Activated CD4-positive, alpha-beta T cell treated with anti-CD3 and anti-CD28 coated beads, Interleukin-2, amount 50 U/mL, for 48 hours (primary cell): ENCODE measurements at places on chromosomes 2 and 18.

DNA sequence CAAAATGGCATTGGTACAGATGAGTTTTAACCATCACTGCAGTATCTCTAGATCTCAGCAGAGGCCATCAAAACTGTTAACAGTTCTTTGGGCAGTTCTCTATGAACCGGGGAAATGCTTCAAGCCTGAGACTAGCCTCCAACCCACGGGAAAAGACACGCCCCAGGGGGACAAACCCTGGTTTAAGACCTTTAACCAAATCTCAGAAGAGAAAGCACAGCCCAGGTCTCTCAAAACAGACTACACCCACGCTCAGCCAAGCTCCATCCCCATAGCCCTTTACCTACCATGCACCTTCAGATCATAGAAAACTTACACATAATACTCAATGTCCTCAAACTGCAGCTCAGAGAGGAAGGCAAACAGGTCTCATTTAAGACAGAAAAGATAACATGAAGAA is 78.3 kb downstream of the TMEM163 start:
- DNase-seq, result no peak

DNA sequence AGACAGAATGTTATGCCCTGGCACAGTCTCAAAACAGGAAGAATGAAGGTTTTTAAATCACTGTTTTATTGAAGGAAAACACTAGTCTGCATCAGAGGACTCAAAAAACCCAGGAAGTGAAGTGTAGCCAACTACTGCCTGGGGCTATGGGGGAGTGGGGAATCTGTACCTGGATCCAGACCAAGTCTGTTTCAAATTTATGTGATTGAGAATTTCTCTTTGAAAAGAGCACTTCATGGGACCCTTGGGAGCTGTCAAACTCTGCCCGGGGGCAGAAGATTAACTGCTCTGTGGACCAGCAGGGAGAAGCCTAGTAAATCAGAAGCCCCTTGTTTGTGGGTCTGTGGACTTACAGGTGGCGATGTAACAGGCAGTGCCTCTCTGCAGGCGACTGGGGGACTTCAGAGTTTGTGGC is 45.3 kb upstream of the TANC1 start:
- no peak for DNase-seq

GRCh38 chr2:152016181-152017120 is 82.4 kb downstream of the CACNB4 start:
- DNase-seq, result no peak

DNA sequence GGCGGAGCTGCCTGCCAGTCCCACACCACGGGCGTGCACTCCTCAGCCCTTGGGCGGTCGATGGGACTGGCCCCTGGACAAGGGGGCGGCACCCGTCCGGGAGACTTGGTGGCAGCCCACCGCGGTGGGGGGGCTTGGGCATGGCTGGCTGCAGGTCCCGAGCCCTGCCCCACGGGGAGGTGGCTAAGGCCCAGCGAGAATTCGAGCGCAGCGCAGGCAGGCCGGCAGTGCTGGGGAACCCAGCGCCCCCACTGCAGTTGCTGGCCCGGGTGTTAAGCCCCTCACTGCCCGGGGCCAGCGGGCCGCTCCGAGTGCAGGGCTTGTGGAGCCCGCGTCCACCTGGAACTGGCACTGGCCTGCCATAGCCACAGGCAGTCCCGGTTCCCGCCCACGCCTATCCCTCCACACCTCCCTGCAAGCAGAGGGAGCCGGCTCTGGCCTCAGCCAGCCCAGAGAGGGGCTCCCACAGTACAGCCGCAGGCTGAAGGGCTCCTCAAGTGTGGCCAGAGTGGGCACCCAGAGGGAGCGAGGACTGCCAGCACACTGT is 742.9 kb upstream of the DDX18 start:
- no peak for DNase-seq

DNA sequence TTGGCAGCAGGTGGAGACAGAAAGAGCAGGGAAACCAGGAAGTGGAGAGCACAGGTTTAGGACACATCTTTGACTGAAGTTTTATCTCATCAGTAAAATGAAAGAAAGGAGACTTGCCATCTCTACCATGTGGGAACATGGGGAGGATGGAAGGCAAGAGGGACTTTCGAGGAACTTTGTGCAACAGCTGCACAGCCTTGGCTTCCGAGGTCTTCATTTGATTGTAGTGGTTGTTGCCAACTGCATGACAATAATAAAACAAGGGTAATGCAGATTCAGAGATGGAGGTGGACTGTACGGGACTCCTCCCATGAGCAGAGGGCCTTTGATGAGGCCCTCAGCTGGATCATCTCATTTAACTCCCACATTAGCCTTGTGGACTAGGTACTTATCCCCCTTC is 49.3 kb upstream of the FZD7 start:
- no peak for DNase-seq

DNA sequence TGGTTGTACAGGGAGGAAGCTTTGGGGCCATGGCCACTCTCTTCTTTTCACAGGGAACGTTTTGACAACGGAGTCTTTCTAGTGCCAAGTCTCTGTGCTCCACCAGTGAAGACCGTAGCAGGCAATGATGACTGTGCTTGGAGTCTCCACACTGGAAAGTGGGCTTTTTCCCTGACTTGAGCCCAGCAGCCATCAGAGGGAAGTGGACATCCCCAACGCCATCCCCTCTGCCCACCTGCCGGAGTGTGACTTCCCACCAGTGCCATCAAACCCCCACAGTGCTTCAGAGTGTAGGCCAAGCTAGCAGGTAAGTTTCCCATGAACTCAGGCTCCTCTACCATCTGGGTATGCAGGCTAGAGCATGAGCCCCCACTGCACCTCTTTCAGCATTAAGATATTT is 78.7 kb downstream of the APOB start:
- DNase-seq, result no peak

- DNase-seq, result no peak
Measured at GRCh38 chr2:238854699-238855229, 6.9 kb downstream of the TWIST2 start.

DNA sequence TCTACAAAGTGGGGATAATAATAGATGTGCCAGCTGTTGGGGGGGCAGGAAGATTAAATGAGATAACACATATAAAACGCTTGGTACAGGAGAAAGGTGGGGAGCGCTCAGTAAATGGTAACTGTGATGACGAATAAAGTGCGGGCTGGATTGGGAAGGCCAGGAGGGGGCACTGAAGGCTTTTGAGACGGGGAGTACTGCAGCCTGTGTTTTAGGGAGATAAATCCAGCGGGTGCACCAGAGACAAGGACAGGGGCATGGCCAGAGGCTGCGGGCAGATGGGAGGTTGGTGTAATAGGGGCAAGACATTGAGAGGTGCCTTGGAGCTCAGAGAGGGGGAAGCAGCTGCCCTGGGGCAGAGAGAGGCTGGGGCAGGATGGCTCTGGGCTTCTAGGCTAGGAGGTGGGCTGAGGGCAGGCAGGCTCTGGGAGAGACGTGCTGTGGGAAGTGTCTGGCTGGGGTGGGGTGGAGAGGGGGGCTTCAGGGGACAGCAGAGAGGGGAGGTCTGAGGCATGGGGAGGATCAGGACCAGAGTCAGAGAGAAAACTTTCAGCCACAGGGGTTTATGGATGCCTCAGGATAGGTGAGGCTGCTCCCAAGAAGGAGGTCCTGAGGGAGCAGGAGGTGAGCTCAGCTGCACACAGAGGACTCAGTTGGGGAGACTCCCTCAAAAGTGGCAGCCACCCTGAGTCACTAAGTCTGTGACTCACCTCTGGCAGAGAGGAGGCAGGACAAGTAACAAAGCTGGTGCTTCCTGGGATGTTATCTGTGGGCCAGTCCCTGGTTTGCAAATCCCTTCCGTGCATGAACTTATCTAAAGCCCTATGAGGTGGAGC is 18.8 kb downstream of the TEX44 start:
- DNase-seq, result peak; percentile 69

DNA sequence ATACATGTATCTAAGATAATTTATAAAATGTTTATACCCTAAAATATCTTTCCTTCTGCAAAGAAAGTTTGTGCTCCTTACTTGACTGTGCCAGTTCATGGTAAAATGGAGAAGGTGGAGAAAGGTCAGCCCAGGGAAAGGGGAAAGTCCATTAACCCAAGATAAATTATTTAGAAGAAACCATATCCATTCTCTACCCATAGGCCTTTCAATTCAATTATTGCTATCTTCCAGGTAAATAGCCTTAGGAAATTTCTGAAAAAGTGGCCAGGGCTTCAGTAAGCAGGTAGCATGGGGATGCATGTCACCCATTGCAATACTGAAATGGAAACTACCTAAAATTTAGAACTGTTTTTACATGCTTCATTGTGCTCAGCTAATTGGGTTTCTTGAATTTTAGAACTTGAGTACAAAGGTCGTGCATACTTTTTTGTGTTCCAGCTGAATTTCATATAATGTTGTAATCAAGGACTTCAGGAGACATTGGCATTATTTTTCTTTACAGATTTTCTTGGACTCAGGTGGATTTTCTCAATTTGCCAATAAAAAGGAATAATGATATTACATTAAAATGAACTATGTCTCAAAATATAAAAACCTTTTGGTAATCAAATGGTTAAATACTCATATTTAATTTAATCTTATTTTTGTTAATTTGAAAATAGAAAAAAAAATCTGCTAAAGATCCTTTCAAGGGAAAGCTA is 124.9 kb downstream of the CSRNP3 start:
- no peak for DNase-seq

DNA sequence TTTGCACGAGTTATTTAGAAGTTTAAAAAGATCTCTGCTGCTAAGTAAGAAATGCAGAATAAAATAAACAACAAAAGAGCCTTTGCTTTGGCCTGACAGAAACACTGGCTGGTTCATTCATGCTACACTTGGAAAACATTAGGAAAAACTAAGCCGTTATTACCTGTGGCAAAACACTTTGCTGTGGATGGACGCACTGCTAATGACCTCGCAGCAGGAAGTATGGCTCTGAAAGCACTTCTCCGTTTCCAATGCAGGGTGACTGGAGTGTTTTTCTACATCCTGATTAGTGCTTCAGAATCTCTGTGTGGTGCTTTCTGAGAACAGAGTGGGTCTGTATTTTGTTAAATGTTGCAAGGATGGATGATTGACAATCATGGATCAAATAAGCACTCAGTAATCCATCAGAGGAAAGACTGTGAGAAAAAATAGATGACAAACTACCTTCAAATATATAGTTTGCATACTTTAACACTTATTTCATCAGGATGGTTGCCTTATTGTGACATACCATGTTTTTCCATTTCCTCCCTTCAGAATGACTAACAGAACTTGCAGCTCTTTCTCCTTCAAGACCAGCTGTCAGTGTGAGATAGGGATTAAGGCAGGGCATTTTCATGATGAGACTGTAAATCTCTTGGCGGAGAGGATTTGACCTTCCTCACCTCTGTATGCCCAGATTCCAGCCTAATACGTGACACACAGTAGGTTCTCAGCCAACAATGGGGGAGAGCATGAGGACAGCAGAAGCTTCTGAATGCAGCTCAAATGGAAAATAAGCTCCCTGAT is 38.0 kb downstream of the LINC00305 start:
- DNase-seq, result no peak

DNA sequence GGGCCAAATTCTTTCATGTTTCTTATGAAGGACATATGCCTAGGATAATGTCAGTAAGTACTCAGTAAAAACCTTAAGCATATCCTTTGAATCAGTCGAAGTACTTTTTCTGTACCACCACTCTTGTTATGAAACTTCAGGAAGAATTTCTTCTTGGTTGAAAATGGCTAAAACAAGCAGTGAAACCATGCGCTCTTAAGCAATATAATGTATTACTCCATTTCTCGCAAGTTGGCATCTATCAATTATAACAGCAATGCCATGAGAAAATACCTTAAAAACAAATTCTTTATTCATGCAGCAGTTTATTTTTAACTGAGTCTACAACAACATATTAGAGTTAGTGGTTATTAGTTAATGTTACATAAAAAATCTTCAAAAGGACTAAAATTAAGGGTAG is 41.0 kb downstream of the SLC66A3 start:
- DNase-seq, result no peak

- no peak for DNase-seq
Measured at GRCh38 chr2:222545823-222546795, 109.8 kb downstream of the FARSB start.
